ENCODE measurements at places on chromosomes 16 and 17.

- peak; percentile 64 for DNase-seq
Measured at GRCh38 chr17:29582772-29583171, 6.7 kb downstream of the GIT1 start.

- DNase-seq, result no peak
Measured at GRCh38 chr16:50395763-50396710, 27.2 kb upstream of the BRD7 start.

- DNase-seq, result peak; percentile 22
Measured at GRCh38 chr17:58338841-58339754, 10.5 kb upstream of the TSPOAP1 start.

GRCh38 chr16:75181630-75182029, 25.3 kb downstream of the CTRB2 start:
- DNase-seq, result no peak

GRCh38 chr17:38608648-38609047, 2.9 kb upstream of the SRCIN1 start:
- no peak for DNase-seq
